ENCODE measurements at places on chromosomes 11 and 22.

DNA sequence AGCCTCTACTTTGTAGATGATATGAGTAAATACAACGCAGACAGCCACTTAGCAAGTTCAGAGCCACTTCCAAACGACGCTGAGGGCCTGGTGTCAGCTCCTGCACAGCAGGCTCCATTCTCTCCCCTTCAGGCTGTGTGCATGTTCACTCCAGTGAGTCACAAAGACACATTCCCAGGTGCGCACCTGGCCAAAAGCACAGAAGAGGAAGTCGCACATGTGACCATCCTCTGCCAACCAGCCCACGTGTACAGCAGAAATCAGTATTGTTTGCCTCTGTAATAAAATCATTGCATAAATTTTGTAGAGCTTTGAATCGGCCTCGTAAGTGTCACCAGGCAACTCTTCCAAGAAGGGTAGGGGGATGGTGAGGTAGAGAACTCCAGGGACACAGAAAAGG, 19.5 kb upstream of the TPH1 start:
- DNase-seq, result no peak

DNA sequence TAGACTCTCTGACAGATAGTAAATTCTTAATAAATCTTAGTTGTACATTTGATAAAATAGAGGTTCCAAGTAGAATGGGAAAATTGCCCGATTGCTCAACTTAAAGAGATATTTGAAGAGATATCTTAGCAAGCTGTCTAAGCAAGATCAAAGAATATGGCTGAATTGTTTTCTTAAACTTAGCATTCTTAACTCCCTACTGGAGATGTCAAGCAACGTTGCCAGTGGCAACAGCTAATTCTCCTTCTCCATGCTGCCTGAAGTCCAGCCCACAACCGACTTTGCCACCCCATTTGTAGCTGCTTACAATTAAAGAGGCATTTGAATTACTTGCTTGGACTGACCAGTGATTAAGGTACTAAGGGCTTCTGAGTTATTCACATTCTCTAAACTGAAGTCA, 94.4 kb downstream of the FAM181B start:
- DNase-seq, result no peak

DNA sequence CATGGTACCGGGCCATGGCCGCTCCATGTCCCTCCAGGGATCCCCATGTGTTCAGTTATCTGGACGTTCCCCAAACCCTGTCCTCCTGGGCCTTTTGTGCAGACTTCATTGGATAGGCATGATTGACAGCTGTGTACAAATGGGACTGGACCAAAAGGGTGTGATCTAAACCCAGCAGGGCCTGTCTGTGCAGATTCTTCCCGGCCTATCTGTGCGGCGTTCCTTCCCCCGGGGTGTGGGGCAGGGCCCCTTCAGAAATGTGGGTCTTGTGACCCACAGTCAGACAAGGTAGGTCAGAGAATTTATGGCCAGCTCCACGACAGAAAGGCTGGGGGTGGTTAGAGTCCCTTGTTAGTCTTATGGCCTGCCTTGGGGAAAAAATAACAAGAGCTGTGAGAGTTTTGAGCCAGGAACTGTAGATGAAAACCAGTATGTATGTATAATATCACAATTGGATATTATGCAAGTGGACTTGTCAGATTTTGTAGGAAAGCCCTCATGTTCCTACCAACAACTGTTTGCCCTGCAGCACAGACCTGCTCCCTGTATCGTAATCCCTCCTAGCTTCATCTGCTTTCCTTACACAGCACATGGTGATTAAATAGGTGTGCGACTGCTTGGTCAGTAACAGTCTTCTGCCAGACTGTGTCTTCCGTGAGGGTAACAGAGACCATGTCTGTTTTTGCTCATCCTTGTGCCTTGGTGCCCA, 31.7 kb downstream of the AP2A2 start:
- no peak for DNase-seq

DNA sequence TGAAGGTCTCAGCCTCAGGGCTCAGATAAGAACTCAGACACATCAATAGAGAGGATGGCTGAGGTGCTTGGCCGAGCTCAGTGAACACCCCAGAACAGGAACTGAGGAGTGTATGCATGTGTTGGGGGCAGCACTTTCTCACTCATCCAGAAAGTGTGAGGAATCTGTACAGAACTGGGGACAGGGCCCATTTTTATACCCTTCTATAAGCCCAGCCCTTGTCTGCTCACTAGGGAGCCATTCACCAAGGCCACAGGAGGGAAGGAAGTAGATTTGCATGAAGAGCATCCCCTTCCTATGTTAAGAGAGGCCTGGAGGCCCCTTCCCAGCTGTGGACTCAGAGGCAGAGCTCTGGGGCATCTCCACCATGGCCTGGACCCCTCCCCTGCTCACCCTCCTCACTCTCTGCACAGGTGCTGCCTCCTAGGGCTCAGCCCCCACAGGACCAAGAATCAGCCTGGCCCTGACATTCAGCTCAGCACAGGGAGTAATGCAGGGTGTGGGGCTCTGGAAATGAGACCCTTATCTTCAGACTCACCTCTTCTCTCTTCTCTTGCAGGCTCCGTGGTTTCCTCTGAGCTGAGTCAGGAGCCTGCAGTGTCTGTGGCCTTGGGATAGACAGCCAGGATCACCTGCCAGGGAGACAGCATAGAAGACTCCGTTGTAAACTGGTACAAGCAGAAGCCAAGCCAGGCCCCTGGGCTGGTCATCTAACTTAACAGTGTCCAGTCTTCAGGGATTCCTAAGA, 39.9 kb upstream of the GGTLC2 start:
- DNase-seq, result no peak

GRCh38 chr11:62458212-62459002, 39.6 kb downstream of the SCGB1A1 start:
- DNase-seq, result no peak

- no peak for DNase-seq
Measured at GRCh38 chr22:45199723-45200122, 36.0 kb downstream of the NUP50 start.

DNA sequence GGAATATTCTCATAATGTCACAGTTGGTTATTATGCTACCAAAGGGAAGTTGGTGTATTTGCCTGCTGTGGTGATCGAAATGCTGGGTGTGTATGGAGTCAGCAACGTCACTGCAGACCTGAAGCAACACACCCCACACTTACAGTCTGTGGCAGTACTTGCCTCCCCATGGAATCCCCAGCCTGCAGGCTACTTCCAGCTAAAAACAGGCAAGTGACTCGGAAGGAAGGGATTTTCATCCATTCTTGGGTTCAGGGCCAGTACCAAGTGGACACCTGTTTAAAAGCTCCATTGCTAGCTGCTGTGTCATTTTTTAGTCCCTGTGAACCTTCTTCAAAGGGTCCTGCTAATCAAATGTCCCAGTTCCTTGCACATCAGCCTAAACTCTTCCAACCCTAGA, 149.6 kb downstream of the C11orf91 start:
- no peak for DNase-seq

DNA sequence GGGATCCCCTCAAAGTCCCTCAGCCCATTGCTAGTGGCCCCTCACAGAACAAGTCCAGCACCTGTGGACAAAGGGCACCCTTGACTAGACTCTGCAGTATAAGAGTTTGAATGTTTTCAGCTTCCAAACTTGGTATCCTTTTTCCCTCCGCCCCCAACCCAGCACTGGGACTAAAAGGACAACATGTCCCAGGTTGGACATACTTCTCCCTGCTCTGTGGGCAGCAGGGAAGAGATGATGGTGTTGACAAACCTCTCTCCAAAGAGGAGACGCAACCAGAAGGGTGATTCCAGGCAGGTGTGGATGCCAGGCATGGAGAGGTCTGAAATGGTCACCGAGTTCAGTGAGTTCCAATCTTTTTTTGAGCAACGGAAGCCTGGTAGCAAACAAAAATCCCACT, 4.5 kb upstream of the MYOD1 start:
- no peak for DNase-seq

- DNase-seq, result no peak
Measured at GRCh38 chr11:119791047-119791446, 62.0 kb upstream of the NECTIN1 start.

- DNase-seq, result no peak
Measured at GRCh38 chr22:49692499-49693225, 135.0 kb downstream of the BRD1 start.

- DNase-seq, result no peak
Measured at GRCh38 chr22:32801537-32802236, at the start of gene TIMP3. TIMP3 (plus strand) TSS chr22:32801705; CDS start chr22:32802002, 297 bp downstream.

GRCh38 chr22:50507991-50508884, at the start of gene NCAPH2:
NCAPH2 (plus strand) TSS chr22:50508224; CDS start chr22:50508338, 114 bp downstream.
- peak; percentile 93 for DNase-seq

- no peak for DNase-seq
Measured at GRCh38 chr22:39777716-39778454, 115.7 kb downstream of the ENTHD1 start.

- DNase-seq, result no peak
Measured at GRCh38 chr11:125292100-125292499, 127.5 kb downstream of the PKNOX2 start.

DNA sequence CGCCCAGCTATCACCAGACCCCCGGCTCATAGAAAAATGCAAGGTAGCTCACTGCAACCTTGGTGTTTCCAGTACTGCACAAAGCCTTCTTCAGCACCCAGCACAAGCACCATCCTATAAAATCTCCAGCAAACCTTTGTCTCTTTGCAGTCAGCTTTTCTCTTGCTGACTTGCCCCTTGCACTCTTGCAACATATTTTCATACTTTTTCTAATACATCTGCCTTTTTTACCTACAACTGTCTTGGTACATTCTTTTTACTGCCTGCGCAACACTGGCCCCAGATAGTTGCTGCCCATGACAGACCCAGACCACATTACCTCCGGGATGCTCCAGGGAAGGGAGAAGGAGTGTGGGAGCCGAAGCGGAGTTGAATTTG, 142.4 kb downstream of the MPPED1 start:
- DNase-seq, result no peak

GRCh38 chr11:102422817-102423712, 29.5 kb downstream of the TMEM123 start:
- DNase-seq, result no peak

DNA sequence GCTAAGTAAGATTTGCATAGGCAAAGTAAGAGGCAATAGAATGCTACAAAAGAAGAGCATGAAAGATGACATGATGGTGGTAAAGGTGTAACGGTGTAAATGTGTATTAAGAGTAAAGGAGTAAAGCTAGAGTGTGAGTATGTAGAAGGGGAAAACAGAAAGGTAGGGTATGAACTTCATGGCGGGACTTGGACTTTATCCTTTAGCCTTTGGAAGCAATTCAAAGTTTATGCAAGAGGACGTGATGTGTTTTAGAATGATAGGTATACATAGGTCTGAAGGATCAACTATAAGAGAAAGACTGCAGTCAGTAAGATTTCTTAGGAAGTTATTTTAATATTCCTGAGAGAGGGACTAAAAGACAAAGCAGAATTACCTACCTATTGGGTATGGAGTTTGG, 358.0 kb upstream of the FAT3 start:
- DNase-seq, result no peak

DNA sequence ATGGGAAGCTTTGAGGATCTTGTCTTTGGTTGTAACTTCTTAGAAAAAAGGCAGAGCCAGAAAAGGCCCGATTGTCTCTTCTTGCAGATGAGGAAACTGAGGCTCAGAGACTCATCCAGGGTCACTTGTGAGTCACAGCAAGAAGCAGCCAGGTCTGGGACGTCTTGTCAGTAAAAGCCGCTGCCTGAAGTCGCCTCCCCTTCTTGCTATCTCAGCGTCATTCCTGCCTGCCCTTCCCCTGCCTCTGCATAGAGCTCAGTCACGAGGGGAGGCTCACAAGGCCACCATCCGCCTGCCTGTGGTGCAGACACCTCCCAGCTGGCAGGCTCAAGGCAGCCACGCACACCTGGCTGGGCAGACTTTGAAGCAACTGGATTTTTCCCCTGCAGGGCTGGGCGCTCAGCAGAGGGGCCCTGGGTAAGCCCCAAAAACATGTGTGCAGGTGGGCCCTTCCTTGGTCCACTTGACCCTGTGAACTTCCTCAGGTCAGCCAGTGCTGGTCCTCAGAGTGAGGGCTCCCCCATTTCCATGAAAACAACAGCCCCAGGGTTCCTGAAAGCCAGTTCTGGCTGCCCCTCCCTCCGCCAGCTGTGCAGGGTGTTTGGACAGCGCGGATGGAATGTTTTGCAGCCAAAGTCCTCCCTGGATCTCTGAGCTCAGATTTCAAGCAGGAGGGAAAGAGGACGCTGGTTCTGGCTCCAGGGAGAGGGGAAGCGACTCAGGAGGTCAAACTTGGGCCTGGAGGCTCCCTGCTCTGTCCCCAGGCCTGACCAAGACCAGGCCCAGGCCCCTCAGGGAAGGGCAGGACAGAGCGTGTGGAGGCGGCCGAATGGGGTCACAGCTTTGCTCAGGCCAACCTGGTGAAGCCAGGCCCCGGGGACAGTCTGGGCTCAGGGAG, 6.0 kb upstream of the RAB3IL1 start:
- DNase-seq, result no peak

- no peak for DNase-seq
Measured at GRCh38 chr11:131491503-131491902, 121.1 kb downstream of the NTM start.

GRCh38 chr22:30296324-30296723, 7.0 kb upstream of the CASTOR1 start:
- DNase-seq, result no peak
